PC-3 (cell line): ENCODE measurements at places on chromosomes 3 and 15.

GRCh38 chr3:15795651-15796308 lies 2.0 kb downstream of the ANKRD28 start:
- peak; percentile 53 for DNase-seq

DNA sequence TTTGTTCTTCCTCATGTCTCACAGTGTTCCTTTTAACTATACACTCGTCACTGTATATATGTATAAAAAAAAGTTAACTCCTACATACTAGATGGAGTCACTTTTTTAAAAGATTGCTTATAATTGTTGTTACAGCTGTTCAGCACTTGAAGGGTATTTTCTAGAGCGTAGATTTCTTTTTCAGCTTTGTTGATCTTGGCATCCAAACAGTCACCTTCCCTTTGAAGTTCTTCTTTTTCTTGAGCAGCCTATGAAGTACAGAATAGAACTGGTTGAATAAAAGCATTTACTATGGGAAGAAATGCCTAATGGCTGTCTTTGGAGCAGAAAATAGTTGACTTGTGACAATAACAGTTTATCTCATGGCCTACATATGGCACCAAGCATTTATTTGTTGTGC lies 17.8 kb downstream of the TTC14 start:
- DNase-seq = no peak

DNA sequence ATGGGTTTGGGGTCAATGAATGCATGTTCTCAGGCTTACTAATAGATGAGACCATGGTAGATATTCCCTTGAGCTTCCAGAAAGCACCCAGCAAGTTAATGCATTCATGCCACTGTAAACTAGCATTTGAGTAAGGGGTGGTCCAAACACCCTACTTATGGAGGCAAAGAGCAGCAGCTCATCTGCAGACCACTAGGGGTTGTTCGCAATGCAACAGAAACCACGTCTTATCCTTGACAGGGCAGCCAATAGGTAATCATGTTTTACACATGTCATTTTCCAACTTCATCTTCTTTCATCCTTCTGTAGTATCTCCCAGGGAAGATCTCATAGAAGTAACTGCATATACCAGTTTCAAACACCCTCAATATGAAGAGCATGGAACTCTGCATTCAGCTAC lies 330.2 kb downstream of the RORA start:
- DNase-seq = no peak

GRCh38 chr3:48347500-48347899 lies 14.0 kb upstream of the SPINK8 start:
- no peak for DNase-seq

DNA sequence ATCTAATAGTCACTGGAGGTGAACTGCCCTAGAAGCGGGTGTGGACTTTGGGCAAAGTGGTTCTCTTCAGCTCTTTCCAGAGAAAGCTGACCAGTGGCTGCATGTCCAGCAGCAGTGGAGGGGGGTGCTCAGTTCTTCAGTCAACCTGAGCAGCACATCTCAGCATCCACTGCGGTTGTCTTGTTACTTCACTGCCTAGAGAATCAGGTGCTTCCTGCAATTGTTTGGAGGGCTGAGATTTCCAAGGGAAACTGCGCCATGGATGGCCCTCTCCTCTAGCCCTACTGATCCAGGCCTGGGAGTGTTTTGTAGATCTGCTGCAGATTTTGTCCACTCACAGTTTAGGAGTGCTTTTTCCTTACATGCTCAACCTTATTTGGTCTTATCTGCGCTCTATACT lies 65.6 kb upstream of the CFAP161 start:
- DNase-seq = no peak

- DNase-seq = peak; percentile 76
Measured at GRCh38 chr15:91561371-91562100, 292.0 kb upstream of the SLCO3A1 start.

- no peak for DNase-seq
Measured at GRCh38 chr3:30181178-30181465, 425.3 kb upstream of the TGFBR2 start.

GRCh38 chr15:89303986-89304385 lies 30.6 kb downstream of the POLG start:
- peak; percentile 9 for DNase-seq

- no peak for DNase-seq
Measured at GRCh38 chr15:34160735-34161134, 49.2 kb downstream of the KATNBL1 start.

DNA sequence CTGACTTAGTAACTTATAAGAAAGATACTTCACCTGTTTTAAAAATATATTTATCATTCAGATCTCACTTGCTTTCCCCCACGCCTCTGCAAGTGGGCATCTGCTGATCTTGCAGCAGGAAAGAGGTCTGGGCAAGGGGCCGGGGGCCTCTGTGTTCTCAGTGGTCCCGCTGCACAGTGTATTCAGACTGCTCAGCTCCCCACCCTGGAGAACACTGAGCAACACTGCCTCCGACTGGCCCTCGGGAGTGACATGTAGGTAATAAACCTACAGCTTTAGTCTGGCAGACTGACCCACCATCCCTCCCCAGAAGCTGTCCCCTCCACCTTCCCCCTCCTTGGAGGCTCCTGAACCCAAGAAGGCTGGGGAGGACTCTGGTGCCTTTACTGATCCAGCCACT lies 43.8 kb downstream of the GABRB3 start:
- DNase-seq = no peak

DNA sequence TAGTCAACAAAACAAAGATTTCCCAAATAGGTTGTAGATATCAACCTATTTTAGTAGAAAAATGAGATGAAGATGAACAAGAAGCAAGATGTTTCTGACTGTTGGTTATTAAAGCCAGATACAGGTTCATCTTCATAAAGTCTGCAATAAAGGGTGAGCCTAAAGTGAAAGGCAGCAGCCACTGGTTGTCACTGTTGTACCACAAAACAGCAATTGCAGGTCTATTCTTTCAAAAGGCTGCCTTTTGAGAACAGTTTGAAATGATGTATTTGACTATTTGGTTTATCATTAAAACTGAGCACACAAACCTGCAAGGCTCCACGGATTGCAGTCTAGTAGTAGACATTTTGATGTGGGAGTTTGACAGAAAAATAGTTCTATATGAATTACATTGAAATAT lies 543.4 kb downstream of the GBE1 start:
- peak; percentile 73 for DNase-seq

DNA sequence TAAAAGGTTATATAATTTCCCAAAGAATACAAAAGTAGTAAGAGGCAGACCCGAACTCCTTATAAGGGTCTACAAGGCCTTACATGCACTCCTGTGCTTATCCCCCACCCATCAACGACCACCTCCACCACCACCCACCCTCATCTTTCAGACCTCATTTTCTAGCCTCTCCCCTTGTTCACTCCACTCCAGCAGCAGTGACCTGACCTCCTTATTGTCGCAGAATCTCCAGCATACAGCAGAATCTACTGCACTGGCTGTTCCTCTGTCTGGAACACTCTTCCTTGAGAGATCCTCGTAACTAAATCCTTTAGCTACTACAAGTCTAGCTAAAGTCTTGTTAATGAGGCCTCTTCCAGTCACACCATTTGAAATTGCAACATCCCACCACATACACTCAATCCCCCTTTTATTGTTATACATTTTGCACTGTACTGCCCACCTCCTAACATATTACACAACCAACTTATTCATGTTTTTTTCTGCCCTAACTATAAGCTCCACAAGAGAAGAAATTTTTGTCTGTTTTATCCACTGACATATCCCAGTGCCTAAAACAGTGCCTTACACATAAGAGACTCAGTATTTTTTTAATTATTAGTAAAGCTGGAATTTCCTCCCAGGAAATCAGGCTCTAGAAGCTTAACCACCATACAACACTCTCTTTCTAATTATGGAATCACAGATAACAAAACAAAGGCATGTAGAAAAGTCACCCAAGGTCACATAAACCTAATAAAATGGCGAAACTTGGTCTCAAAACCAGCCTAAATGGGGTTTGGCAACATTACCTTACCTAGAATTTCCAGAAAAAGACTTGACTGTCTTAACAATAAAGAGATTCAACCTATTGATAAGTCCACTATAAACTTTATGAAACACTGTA lies 40.2 kb downstream of the ZNF148 start:
- no peak for DNase-seq

- no peak for DNase-seq
Measured at GRCh38 chr3:174216946-174217718, 642.0 kb upstream of the NAALADL2 start.

DNA sequence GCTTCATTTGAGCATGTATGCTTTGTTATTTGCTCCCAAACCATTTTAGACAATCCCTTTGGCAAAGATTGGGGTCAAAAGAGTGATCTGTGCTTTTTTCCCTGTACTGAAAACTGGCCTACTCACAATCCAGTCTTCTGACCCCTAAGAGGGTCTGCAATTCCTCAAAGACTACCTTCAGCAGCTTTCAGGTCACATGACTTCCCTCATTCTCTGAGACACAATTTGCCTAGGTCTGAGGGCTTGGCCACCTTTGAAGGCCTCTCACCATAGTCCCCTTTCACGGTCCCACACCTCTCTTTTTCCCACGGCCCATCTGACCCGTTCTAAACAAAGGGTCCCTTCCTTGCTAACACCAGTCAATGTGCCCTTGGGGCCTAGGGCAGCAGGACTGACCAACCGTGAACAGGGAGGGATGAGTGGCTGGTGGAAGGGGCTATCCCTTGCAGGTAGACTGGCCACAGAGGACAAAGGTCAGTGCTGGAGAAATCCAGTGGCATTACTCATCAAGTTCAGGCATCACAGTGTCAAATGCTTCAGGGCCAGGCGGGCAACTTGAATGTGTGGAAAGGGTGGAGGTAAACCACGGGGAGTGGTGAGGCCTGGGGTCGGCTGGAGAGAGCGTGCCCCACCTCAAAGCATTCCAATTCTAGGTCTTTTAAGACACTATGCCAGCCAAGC lies 10.8 kb downstream of the RASL12 start:
- peak; percentile 84 for DNase-seq

DNA sequence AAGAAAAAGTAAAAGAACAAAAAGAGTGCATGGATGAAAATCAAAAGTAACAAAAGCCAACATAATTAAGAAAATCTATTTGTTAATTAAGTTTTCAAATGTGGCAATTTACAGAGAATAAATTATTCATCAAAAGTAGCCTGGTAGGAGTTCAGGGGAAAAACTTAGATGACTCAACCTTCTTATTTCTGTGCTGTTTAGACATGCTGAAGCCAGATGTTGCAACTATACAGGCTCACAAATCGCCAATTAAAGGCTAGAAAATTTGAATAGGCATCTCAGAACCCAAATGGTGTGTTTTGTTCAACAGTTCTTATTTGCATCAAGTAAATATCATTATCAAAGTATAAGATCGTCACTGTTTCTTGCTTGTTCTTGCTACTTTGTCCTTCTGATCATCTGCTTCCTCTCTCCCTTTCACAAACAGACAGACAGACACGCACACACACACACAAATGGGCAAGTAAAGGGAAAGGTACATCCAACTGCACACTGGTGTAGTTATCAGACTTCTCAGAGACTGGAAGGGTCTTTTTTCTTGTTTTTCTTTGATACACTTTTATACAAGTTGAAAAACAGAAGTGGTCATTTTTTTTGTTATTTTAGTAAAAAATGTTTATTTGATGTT lies 572.2 kb downstream of the MECOM start:
- DNase-seq = no peak

DNA sequence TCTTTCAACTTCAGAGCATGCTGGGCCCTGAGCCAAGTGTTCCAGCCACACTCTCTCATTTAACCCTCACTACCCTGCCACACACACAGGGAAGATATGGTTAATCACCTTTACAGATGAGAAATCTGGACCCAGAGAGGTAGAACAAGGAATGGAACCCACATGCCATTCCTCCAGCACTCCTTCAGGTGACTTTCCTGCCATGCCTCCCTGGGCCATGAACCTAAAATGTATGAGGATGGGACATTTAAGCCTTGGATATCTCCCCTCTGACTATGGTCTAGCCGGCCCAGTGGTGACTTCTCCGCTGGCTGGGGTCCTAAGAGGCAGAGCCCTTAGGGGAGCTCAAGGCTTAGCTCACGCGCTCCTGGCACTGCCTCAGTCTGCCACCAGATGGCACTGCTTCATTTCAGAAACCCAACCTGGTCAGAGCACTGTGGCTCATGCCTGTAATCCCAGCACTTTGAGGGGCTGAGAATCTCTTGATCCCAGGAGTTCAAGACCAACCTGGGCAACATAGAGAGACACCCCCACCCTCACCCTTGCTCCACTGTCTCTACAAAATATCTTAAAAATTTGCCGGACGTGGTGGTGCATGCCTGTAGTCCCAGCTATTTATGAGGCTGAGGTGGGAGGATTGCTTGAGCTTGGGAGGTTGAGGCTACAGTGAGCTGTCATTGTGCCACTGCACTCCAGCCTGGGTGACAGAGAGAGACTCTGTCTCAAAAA lies 2.2 kb upstream of the DCAF1 start:
- DNase-seq = peak; percentile 86

DNA sequence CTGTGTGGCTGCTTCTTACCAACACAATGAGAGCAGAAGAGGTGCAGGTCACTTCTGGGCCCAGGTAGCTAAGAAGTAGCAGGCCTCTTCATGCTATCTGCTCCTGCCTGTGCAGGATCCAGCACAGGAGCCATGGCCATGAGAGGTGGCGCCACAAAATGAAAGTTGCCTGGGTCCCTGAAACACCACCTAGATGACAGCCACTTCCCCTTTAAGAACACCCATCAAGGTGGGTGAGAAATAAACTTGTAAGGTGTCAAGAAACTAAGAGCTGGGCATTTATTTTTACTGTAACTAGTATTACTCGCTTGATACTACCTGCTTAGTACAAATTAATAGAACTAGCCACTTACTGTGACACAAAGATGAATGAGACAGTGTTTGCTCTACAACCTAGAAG lies 484.6 kb upstream of the TBL1XR1 start:
- DNase-seq = no peak

- DNase-seq = peak; percentile 71
Measured at GRCh38 chr15:23035964-23036566, 3.3 kb downstream of the TUBGCP5 start.

- no peak for DNase-seq
Measured at GRCh38 chr15:89932880-89933279, 20.1 kb upstream of the ARPIN start.

DNA sequence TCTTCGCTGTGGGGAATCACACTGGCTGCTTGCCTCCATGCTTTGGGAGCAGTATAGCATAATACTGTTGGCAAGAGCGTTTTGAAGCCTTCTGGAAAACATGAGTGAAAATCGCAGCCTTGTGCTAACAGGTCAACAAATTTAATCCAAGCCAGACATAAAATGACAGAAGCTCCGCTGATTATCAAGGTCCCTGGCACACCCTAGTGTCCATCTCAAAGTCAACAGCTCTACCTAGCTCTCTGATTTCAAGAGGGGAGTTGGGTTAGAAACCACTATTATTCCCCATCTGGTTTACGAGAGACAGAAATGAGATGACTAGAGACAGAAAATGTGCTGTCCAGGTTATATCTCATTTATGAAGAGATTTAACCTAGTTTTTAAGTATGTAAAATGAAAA lies 73.6 kb upstream of the MDFIC2 start:
- DNase-seq = peak; percentile 2
